ENCODE measurements at places on chromosomes 3 and 15.

- DNase-seq, result no peak
Observed at GRCh38 chr15:23415321-23415865, 31.6 kb downstream of the GOLGA6L2 start.

- no peak for DNase-seq
Observed at GRCh38 chr15:69591905-69592508, 139.4 kb downstream of the RPLP1 start.

DNA sequence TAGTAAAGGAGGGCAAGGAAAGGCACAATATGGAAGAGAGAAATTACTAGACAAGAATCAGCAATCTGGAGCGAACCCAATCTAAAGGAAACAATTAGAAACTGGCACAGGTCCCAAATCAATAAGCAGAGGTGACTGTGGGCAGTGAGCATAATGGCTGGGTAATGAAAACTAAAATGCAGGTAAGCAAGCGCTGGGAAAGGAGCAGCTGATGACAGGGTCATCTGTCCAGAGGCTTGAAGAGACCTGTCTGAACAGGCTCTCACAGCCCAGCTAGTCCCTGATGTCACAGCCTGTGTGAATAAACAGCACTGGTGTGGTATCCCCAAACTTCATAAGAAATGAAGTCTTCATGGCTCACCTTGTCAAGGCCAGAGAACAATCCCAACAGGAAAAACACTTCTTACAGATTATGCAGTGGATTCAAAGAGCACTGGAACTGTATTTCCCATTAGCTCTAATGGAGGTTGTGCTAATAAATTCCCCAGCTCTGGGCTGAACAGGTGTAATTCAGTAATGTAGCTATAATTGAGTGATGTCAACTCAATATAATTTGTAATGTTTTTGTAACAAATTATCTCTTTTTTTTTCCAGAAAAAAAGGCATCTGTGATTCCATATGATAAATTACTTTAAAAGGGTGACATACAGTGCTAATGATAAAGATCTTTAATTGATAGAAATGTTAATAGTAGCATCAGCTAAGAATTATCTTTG is 197.3 kb downstream of the FHIT start:
- no peak for DNase-seq

DNA sequence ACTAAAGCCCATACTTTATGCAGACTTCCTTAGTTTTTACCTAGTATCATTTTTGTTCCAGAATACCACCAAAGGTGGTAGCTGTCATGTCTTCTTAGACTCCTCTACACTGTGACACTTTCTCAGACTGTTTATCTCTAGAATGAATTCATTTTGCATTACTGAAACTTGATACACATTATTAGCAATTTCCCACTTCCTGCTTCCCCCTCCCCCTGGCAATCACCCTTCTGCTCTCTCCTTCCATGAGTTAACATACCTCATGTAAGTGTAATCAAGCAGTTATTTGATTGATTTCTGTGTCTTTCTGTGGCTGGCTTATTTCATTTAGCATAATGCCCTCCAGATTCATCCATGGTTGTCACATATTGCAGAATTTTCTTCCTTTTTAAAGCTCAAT is 204.9 kb downstream of the STAG1 start:
- DNase-seq, result no peak

DNA sequence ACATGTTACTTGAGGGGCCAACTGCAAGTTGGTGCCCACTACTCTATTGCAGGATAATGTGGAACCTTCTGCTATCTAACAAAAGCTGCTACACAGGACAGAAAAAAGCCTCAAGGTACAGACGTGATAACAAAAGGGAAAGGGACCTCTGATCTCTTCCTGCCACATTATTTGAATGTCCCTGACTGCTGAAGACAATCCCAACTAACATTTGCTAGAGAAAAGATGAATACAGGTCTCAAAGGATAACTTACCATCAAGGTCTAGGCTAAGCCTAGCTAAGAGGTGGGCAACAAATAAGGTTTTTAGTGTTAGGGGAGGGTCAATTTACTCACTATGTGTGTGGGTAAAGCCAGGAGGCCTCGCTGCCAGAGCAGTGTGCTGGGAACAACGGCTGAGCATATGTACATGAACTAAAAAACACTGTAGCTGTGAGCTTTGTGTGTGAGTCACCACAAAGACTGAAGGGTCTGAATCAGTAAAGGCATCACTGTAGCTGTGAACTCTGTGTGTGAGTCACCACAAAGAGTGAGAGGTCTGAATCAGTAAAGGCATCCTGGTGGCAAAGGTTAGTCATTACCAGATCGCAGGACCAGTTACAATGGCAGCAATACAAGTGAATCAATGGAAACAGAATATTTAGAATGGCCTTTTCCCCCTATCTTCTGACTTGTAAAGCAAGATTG is 111.7 kb downstream of the LMLN start:
- peak; percentile 82 for DNase-seq

DNA sequence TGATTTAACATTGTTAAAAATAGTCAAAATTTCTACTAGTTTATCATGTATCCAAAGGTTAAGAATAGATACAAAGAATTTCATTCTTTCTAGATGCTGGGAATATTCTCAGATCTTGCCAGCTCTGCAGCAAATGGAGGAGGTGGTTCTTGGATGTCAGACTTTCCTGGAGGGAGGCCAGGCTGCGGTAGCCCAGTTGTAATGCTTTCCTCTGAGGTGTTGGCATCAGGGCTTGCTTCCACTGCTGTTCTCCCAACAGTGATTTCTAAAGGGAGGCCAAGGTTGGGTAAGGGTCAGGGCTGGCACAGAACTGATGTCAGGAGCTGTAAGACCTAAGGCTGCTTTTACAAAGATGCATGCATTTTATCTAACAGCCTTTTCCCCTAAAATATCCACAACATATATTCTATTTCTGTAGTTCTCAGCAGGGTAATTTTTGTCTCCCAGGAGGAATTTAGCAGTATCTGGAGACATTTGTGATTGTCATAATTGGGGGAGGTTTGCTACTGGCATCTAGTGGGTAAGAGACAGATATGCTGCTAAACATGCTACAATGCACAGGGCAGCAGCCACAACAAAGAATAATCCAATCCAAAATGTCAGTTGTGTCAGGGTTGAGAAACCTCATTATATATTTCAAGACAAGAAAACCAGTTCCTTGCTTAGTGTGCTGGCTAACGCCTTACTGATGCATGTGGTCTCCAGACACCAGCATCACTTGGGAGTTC is 42.0 kb upstream of the SPTSSB start:
- no peak for DNase-seq

- peak; percentile 80 for DNase-seq
Observed at GRCh38 chr3:54427941-54428871, 305.9 kb downstream of the CACNA2D3 start.

GRCh38 chr15:38374556-38374955 is 79.4 kb upstream of the FAM98B start:
- DNase-seq, result no peak

GRCh38 chr15:65312400-65312916 is 8.0 kb downstream of the RNU5B-1 start:
- DNase-seq, result peak; percentile 65

DNA sequence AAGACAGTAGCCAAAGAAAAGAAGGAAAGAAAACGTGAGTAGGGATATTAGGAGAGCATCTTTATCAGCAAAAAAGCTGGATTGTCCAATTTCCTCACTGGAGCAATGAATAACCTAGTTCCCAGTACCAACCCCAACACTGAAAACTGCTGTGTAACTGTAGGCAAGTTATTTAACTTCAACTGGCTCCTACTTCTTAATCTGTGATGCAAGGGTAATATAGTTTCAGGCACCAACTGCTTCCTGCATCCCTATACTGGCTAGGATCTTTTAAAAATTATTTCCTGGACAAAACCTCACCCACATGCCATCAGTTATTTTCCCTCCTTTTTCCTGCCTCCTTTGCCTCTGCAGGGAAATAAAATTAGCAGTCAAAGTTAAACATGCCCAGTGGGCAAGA is 59.6 kb downstream of the ZBTB20 start:
- DNase-seq, result no peak

DNA sequence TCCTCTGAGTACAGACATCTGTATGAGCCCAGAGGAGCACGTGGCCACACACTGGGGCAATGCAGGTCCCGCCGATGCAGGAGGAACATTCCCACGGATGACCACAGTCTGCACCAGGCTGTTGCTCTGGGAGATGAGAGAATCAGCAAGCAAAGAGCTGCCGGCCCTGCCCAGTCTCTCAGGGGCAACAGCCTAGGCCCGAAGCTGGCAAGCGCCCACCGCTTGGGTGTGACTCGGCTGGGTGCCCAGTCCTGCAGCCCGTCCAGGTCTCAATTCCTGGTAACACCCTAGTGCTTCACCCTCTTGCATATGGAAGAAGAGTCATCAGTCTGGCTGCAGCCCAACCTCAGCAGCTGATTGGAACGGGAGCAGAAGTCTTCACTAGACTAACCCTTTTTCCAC is 153.7 kb upstream of the HES1 start:
- DNase-seq, result peak; percentile 85

DNA sequence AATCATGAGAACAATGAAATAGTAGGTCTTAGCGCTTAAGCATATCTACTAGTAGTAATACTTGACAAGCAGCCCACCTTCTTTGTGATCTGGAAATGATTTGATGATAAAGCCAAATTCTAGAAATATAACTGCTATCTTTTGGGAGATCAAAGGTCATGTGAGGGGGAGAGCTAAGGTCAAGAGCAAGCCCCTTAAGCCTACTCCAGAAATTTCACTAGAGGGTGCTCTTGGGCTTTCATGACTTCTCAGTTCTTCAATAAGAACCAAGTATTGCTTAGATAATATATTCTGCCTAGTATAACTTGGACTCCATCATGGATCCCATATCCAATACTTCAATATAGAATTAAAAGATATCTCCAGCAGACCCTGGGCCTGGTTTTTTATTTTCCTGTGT is 319.6 kb downstream of the ZBTB20 start:
- DNase-seq, result peak; percentile 53

DNA sequence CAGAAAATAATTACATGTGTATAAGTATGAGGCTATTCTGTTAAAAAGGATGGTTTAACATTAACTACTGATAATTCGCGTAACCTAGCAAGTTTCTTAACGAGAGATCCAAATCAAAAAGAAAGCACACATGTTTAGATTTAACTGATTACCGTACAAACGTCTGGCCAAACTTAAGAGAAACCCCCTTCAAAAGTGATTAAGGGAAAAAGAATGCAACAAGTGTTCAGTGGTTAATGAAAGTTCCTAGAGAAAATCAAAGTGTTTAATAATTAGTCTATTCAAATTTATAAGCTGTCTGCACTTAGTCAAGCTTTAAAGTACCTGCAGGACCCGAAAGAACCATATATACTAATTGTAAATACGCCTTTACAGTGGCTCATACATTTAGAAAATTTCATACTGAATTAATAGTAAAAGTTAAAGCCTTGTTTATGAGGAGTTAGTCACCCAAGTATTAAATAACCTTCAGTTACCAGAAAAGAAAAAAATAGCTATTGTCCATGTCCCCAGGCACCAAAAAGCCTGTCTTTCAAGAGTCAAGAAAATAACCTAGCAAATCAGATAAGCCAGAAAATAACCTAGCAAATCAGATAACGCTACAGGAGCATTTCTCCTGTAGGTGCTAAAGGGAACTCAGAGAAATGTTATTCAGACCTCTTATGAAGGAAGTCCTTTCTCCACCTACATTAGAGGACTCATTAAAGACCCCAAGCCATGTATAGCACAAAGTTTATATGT is 34.6 kb downstream of the ZNF589 start:
- no peak for DNase-seq

- DNase-seq, result peak; percentile 73
Observed at GRCh38 chr3:195897081-195897852, 11.1 kb downstream of the TNK2 start.

Data from AG20443 (cell line).